ENCODE measurements at places on chromosomes 2 and 18. TPM values are rescaled to one million over a fixed set of nuclear protein-coding genes. Genes with fewer than 3 reads are reported as not detected.

SP5 gene
- total RNA-seq, result 3.5 TPM

ABCG5 gene
- not detected for total RNA-seq

SNRNP27 gene
- 67.8 TPM for total RNA-seq

AGXT gene
- not detected for total RNA-seq

DUSP19 gene
- total RNA-seq, result 4.7 TPM

SPDYA gene
- 1.1 TPM for total RNA-seq

IL36RN gene
- total RNA-seq, result not detected

MATN3 gene
- 1.3 TPM for total RNA-seq

MYO1B gene
- 107 TPM for total RNA-seq

IL1R2 gene
- not detected for total RNA-seq

NPPC gene
- 16.5 TPM for total RNA-seq

LYG2 gene
- total RNA-seq, result not detected

SIX3 gene
- not detected for total RNA-seq

MSTN gene
- 0.36 TPM for total RNA-seq

VAMP8 gene
- total RNA-seq, result 1.1 TPM

MC2R gene
- total RNA-seq, result not detected

ST6GAL2 gene
- 9.7 TPM for total RNA-seq

CRYBA2 gene
- not detected for total RNA-seq

GTF2A1L gene
- total RNA-seq, result not detected

DNA sequence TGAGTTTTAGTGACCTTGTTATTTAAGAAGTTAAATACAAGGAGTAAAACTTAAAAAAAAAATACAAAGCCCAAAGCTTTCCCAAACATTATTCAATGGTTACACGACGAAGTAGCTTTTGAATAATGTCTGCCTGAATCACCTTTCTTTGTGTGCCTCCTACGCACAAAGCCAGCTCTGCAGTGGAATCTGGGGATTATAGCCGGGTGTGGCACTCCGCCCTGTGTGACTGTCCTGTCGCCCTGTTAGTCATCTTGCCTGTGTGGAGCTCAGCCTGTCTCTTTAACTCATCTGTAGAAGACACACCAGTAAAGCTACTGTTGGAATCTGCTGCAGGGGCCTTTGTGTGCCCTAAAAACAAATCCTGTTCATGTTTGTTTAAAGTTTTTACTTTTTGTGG, 79.4 kb upstream of the TCF7L1 start:
- no peak for DNase-seq

- no peak for DNase-seq
Observed at GRCh38 chr2:136363900-136364299, 246.0 kb upstream of the CXCR4 start.

DNA sequence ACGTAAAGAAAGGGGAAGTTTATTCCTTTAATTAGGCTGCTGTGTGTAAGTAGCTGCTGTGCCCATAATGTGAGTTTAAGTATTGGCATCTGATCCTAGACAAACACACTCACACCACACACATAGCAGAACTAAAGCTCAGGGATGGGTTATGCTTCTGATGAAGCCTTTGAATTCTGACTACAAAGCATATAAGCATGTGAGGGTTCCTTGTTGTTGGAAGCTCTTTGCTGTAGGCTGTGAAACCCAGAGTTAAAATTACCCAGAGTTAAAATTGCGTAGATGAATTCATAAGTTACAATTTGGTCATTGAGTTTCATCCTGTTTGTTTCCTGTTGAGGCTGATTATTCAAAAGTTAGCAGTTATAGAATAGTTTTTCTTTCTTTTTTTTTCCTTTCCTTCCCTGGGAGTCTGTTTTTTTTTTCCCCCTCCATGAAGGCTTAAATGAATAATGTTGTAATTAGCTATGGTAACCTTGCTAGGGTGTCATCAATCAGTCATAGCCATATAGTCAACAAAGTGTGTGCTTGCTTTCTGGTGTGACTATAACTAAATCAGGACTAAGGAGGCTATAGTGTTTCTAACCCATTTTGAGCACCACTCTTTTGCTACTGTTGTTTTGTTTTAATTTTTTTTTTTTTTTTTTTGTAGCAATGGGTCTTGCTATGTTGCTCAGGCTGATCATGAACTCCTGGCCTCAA, 426.1 kb downstream of the PARD3B start:
- DNase-seq, result no peak

DNA sequence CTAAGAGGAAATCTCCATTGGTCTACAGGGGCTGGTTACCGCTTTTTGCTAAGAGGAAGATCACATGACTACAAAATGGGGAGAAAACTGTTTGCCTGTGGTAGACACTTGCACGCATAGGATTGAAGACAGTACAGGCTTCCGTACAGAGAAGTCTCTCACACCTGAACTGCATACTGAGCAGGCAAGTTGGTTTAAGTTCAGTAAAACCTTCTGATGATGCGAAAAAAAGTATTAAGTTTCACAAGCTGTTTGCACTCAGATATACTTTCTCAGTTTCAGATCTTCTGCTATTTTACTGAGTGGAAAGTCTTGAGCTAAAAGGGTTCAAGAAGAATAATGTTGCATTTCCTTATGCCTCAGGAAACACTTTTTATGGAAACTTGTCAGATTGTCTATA, 292.2 kb upstream of the MC4R start:
- DNase-seq, result no peak

- DNase-seq, result no peak
Observed at GRCh38 chr2:73068147-73068546, 3.4 kb downstream of the SFXN5 start.

DNA sequence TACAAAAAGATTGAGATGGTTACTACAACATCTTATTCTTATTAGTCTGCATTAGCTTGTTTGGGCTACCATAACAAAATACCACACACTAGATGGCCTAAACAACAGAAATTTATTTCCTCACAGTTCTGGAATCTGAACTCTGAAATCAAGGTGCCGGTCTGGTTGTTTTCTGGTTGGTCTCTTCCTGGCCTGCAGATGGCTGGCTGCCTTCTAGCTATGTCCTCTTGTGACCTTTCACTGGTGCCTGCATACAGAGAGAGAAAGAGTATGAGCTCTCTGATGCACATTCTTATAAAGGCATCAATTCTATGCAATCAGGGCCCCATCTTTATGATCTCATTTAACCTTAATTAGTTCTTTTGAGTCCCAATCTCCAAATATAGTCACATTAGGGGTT, 696.5 kb downstream of the TDRD15 start:
- DNase-seq, result no peak

DNA sequence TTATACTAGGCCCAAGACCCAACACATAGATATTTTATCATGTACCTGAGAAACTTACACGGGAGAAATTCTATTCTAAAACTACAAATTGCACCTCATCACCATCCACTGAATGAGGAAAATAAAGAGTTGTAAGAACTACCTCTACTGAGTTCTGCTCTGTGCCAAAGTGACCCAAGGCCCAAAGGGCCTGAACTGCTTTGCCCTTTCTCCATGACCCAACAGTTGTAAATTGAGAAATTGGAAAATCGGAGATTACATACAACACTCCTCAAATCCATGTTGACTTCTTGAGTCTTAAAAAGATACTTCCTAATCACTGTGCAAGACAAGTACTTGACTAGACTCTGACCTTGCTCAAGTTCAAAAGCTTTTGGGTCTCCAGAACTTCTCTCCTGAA, 8.8 kb downstream of the NR4A2 start:
- DNase-seq, result no peak

- DNase-seq, result no peak
Observed at GRCh38 chr18:25278394-25278793, 73.6 kb downstream of the ZNF521 start.

GRCh38 chr18:48828691-48829442, 121.9 kb downstream of the SMAD7 start:
- DNase-seq, result no peak

DNA sequence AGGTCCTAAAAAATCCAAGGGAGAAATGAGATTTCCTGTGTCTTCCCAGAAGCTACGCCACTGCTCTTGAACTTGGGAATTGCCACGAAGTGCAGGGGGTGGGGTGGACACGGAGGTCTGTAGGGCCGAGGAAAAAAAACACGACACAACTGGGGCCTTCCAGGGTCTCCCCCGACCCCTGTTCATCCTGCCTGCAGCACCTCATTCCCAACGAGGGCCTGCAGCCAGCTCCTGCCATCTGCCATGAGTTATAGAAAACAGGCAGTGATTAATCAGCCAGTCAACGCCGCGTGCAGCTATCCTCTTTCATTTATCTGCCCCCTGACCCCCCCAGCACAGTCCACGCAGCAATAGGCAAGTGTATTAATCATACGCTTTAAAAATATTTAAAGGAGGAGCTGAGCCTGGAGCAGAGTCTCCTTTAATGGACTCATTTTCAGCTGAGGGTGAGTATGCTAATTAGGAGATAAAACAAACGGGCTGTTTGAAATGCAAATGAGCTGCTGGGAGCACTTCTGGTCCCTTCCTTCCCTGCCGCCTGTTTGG, 209.9 kb downstream of the TFCP2L1 start:
- DNase-seq, result peak; percentile 30

GRCh38 chr2:157250836-157251235, 6.7 kb upstream of the GALNT5 start:
- no peak for DNase-seq

DNA sequence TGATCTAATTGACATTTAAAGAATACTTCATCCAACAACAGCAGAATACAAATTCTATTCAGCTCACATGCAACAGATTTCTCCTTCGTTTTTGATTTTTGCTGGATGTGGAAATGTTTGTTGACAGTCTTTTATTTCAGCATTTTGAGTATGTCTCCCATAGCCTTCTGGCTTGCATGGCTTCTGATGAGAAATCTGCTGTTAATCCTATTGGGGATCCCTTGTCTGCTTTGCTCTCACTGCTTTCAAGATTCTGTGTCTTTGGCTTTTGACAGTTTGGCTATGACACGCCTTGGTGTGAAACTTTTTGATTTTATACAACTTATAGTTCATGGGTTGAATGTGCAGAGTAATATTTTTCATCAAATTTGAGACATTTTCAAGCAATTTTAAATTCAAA, 44.7 kb downstream of the TRABD2A start:
- no peak for DNase-seq

- no peak for DNase-seq
Observed at GRCh38 chr2:198312596-198313483, 508.4 kb downstream of the PLCL1 start.

DNA sequence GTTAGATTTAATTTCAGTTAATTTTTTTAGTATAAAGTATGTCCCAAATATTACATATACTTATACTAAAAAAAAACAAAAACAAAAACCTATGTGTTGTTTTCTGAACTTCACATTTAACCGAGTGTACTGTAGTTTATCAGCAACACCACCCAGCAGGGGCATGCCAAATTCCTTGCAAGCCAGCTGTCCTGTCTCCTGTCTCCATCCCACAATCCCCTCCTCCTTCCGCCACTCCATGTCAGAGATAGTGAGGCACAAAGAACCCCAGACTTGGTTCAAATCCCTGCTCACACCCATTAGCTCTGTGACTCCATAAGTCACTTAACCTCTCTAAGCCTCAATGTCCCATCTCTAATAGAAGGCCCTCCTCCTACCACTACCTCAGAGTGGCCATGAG, 9.4 kb downstream of the CHST10 start:
- no peak for DNase-seq

- no peak for DNase-seq
Observed at GRCh38 chr2:120650022-120650644, 85.5 kb upstream of the GLI2 start.

- no peak for DNase-seq
Observed at GRCh38 chr2:204680576-204680975, 135.3 kb downstream of the PARD3B start.

DNA sequence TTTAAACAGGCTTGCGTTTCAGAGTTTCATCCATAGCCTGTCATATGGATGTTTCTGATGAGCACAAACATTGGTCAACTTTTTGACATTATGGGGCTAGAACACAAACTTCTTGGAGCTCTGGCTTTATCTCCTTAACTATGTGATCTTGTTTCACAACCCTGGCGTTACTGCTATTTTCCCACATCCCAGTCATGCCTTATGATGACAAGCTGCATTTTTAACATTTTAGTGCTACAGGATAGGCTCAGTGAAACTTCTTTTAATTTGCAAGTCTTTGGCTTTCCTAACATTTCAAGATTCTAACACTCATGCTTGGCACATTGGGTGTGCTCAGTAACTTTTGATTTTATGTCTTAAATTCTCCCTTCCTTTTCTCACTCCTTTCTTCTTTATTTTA, 21.0 kb upstream of the PDE1A start:
- no peak for DNase-seq

- no peak for DNase-seq
Observed at GRCh38 chr2:47179388-47179787, 24.3 kb upstream of the STPG4 start.

DNA sequence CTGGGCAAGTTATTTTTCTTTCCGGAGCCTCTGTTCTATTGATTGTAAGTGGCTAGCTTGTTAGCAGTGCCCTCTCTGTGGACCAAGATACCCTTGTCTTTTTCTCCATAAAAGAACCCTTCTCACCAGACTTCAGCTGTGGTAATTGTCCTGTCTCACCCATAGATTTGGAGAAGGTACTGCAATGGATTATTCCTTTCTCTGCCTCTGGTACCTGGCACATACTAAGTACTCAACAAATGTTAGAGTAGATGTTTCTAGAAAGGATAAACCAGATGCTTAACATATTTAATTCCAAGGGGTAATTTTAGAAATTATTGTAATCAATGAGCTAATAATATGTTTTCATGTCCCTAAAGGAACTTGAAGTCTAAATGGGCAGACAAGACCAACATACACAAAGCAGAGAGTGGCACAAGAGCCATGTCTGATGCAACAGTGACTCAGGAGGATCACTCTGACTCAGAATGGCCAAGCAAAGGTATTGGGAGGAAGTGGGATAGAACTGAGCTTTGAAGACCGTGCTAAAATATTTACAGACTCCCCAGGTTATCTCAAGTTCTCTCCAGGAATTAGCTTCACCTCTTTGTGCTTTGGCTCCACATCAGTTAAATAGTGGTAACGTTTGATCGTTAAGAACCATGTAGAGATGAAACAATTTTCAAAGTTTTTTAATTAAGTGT, 129.7 kb upstream of the OSR1 start:
- DNase-seq, result no peak
